CD4-positive, alpha-beta T cell treated with Interferon gamma for 1 hour (primary cell): ENCODE measurements at places on chromosomes 5 and 9.
A peak's percentile ranks its signal among the peaks of the same experiment; 100 is the strongest.

DNA sequence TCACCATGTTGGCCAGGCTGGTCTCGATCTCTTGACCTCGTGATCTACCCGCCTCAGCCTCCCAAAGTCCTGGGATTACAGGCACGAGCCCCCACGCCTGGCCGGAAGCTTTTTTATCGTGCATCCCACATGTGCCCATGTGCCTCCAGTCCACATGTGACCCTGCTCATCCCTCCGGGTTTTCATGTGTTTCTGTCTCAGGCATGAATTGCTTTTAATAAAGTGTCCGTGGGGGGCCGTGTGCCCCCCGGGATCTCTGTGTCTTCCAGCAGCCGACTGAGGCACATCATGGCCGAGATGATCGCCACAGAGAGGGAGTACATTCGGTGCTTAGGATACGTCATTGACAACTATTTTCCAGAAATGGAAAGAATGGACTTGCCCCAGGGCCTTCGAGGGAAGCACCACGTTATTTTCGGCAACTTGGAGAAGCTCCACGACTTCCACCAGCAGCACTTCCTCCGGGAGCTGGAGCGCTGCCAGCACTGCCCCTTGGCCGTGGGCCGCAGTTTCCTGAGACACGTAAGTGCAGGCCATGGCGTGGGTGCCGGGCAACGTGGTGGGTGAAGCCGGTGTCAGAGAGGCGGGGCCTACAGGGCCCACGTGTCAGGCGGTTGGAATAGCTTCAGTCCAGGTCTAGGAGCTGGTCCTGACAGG is 22.1 kb upstream of the LRRC14B start:
- DNase-seq = no peak

DNA sequence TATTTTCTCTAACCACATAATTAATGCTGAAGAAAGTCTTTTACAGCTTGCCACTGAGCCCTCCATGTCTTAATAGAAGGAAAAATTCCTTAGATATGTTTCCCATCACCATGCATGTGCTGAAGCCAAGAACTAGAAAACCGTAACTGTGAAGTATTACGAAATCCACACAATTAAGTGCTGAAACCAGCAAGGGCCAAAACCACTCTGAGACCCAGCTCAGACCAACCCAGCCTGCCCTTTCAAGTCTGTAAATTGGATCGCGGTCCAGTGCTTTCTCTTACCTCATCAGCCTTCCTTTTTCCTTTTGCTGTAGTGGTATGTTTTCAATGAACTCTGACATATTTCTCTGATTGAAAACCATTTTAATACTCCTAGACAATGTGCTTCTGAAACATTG is 26.3 kb downstream of the SEMA5A start:
- no peak for DNase-seq

DNA sequence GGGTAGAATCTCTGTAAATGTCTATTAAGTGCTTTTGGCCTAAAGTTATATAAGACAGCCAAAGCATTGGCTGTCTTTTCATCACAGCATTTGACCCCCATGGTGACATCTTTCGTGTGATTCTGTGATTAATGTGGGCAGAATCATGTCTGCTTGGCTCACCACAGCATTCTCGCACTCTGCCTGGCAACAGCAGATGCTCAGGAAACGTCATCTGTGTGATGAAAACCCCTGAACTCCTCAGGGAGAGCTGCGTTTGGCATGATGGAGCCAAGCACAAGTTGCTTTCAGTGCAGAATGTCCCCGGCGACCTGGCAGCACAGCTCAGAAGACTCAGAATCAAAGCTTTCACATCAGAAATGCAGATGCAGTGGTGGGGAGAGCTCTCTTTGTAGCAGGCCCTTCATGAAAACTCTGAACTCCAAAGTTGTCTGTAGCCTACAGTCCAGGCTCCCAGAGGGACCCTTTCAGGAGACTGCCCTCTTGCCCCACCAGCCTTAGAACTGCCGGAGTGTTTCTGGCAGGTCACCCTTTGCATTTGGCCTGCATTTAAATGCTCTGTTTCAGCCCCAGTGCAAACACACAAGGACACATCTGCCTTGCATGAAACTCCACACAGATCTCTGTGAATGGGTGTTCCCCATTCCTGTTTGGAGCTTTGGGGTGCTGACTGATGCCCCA is 155.6 kb upstream of the PANK3 start:
- DNase-seq = no peak

- no peak for DNase-seq
Observed at GRCh38 chr5:97135868-97136267, 6.5 kb downstream of the LIX1 start.

- DNase-seq = no peak
Observed at GRCh38 chr9:16069671-16070454, 517.0 kb downstream of the CCDC171 start.

DNA sequence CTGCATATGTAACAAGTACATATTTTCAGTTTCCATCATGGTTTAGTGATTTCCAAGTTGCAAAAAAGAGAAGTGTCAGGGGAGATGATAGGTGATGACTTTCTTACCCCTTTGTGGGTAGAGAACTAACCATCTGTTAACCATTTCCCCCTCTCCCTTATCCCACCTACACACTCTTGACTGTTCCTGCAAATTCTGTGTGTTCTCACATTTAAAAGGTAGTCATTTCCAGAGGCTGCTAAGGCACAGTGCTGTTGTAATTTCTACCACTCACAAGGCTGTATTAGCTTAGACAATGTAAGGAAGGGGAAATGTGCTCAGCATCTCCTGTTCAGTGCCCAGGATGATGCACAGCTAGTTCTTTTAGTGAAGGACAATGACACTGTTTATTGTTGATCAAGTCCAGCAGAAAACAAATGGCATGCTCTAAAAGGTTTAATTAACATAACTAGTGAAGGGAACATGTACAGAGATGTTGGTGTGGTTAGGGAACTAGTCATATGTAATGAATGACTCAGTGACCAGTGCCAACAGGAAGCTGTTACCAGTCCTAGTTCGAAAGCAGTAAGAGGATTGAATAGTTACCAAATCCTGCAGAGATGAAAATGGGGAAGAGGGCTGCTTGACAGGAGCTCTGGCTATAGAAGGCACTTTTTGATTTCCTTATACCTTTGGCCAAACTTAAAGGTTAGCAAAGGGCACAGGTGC is 165.1 kb downstream of the PLK2 start:
- no peak for DNase-seq

GRCh38 chr5:31730139-31730538 is 91.2 kb downstream of the PDZD2 start:
- no peak for DNase-seq

GRCh38 chr9:91301161-91301560 is 60.6 kb downstream of the AUH start:
- DNase-seq = no peak

GRCh38 chr9:99591770-99592169 is 229.9 kb upstream of the NR4A3 start:
- DNase-seq = no peak

GRCh38 chr9:100699668-100700067 is 121.8 kb downstream of the CAVIN4 start:
- DNase-seq = no peak

- DNase-seq = no peak
Observed at GRCh38 chr9:120730654-120731514, 16.6 kb upstream of the MEGF9 start.

GRCh38 chr9:131024978-131025868 is 16.2 kb downstream of the LAMC3 start:
- DNase-seq = no peak

DNA sequence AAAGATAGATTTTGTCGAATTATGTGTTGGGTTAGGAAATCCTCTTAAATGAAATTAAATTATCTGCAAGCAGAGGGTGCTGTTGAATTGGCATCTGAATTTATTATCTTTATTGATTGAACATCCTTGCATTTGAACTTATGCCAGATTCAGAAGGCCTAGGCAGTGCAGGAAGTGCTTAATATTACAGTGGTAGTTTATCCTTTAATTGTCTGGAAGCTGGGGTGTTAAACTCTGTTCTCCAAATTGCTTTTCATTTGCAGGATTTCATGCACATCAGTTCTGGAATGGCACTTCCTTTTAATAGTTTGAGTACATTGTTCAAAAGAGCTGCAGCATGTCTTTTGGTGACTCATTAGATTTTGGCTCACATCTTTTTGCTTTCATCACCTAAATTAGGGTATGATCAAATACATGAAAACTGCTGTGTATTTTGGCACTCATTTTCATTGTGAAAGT is 186.3 kb downstream of the KDM4C start:
- DNase-seq = no peak

DNA sequence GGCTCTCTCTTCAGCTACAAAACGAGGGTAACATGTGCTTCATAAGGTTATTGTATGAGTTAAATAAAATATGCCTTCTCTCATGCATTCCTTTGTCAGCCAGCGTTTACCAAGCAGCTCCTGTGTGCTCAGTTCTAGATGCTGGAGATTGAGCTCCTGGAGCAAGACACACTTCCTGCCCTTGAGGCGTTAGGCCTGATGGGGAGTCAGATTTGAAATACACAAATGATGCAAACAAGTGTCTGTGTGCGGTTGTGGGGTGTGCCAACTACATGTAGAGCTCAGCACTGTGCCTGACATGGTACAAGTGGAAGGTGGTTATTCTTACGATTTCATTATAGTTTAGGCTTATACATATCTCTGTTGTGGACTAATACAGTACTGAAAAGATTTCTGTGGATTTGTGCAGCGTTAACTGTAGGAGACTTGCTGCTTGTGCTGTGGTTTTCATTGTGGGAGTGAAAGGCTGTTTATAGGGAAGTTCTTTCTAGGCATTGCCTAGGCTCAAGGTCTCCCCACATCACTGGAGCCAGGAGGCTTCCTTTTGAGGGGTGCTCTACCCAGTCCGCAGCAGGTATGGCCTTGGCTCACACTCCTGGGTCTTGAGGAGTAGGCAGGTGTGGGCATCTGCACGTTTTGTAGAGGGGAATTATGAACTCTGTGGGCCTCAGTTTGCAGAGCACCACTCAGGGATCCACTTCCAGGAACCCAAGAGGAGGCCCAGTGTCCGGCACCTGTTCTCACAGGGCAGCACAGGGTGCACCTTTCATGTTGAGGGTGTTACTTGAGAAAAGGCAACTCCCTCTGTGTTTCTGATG is 39.8 kb upstream of the ANGPTL2 start:
- DNase-seq = no peak

GRCh38 chr5:55324815-55325418 is 17.1 kb downstream of the MTREX start:
- DNase-seq = no peak

GRCh38 chr9:79312686-79313421 is 258.9 kb upstream of the TLE4 start:
- DNase-seq = no peak

- DNase-seq = peak; percentile 56
Observed at GRCh38 chr9:35844628-35845270, 15.7 kb downstream of the TMEM8B start.

DNA sequence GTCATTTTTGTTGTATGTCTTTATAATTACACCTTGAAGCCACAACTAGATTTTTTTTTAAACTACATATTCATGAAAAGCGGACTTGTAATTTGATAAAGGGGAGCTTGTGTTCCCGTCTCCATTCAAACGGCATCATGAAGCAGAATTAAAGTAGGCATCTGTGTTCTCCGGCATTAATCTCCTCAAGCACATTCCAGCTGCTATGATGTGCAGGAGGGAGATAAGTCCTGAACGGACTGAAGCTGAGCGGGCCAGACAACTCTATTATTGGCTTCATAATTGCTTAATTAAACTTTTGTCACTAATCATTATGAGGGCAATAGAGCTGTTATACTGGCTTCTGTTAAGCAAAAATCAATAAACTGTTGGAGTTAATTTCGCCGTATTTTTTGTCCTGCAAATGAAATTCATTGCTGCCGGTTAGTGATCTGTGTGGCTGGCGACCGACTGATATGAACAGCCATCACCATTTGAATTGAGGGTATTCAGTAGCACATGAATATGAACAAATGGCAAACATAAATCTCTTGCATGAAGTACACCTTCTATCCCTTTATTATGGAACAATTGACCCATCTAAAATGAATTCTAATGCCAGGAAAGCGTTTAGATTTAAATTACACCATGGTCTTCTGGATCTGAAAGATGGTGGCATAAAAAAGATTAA is 408.8 kb upstream of the IRX1 start:
- no peak for DNase-seq

DNA sequence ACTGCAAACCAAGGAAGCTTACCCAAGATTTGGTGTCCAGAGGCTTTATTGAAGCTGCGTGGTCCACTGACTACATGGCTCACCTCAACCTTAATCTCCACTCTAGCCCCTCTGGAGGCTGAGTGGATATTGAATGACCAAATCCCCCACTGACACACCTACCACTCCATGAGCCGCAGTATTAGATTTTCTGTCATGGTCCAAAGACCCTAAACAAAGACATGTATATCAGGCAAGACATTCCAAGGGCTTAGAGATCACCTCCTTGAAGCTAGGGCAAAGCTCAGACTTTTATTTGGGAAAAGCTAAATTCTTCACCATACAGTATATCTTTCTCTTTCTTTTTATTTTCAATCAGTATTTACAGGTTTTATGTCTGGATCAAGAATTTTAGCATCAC is 346.2 kb upstream of the CTNND2 start:
- DNase-seq = no peak

DNA sequence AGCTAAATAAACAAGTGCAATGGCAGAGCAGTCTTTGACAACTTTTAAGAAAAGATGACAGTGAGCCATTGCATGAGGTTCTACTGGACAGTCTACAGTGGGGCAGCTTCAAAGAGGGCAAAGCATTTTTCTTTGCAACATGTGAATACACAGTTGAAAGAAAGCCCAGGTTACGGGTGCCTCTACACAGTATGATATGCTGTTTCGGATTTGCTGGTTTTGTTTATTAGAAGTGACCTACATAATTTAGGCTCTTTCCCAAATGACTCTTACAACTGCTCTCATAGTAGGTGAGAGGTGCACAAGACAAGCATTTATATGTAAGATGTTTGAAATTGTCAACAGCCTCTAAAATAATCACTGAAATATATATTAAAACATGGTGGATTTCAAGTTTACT is 62.4 kb downstream of the MEF2C start:
- DNase-seq = no peak

DNA sequence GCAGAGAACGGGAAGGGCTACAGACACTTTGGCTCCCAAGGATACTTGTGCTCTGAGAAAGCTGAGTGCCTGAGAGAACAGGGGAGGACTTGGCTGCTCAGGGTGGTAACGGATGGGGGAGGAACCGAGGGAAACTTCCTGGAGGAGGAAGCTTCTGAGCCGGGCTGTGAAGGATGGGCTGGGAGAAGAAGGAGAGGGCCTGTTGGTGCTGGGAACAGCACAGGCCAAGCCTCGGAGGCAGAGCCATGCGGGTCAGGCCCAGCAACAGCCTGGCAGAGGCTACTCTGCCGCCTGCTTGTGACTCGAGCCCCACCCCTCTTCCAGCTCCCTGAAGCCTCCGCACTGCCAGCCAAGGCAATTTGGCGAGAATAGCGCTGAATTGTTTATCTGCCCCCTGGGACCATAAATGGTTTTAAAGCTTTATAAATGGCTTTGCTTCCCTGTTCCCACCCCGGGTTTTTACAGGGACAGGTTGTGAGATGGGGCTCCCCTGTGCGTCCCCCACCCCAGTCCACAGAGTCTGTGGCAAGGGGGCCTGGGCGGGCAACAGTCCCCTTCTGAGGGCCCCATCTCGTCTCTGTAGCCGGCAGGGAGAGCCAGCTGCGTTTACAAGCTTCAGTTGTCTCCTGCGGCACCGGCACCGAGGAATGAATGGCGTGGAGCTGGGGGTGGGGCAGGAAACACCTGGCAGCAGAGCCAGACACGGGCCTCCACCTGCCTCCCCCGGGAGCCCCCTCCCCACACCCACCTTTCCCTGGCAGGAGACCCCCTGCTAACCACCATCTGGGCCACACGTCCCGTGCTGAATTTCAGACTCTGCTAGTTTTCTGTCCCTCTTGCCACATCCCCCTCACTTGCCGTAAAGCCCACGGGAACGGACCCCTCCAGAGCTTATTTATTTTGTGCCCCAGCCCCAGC is 24.4 kb downstream of the FAM163B start:
- peak; percentile 10 for DNase-seq
